ENCODE measurements at places on chromosomes 12 and 14.

GRCh38 chr12:105539735-105540134, 209.2 kb downstream of the C12orf75 start:
- H3K4me3 ChIP-seq, result no peak overlapping the region
- 0 out of 2 replicates have a peak, but pooled peaks cover 3% of the 10 kb centered on the region for H3K27me3 ChIP-seq
- no peak for DNase-seq
- no peak overlapping the region for H3K27ac ChIP-seq

- H3K27me3 ChIP-seq, result no peaks in the 10 kb centered on the region
- peaks cover 73% of the 10 kb centered on the region for H3K36me3 ChIP-seq
- no peak overlapping the region for H3K27ac ChIP-seq
- H3K4me1 ChIP-seq, result peaks cover 37% of the 10 kb centered on the region
- no peak overlapping the region for H3K4me3 ChIP-seq
These were observed 5.9 kb downstream of the DDHD1 start for GRCh38 chr14:53147208-53147607.

GRCh38 chr14:103008768-103009357, 48.5 kb downstream of the CDC42BPB start:
- no peaks in the 10 kb centered on the region for H3K4me1 ChIP-seq
- H3K27me3 ChIP-seq, result no peaks in the 10 kb centered on the region
- H3K27ac ChIP-seq, result no peak overlapping the region
- DNase-seq, result no peak
- H3K4me3 ChIP-seq, result no peak overlapping the region
- no peaks in the 10 kb centered on the region for H3K36me3 ChIP-seq

- peaks cover 45% of the 10 kb centered on the region for H3K4me1 ChIP-seq
- no peaks in the 10 kb centered on the region for H3K36me3 ChIP-seq
- no peak for DNase-seq
- H3K4me3 ChIP-seq, result no peak overlapping the region
These were observed 105.2 kb upstream of the ATF7IP start for GRCh38 chr12:14260011-14260993.
